ENCODE measurements at places on chromosomes 12 and 14.
A peak's percentile ranks its signal among the peaks of the same experiment; 100 is the strongest.

DNA sequence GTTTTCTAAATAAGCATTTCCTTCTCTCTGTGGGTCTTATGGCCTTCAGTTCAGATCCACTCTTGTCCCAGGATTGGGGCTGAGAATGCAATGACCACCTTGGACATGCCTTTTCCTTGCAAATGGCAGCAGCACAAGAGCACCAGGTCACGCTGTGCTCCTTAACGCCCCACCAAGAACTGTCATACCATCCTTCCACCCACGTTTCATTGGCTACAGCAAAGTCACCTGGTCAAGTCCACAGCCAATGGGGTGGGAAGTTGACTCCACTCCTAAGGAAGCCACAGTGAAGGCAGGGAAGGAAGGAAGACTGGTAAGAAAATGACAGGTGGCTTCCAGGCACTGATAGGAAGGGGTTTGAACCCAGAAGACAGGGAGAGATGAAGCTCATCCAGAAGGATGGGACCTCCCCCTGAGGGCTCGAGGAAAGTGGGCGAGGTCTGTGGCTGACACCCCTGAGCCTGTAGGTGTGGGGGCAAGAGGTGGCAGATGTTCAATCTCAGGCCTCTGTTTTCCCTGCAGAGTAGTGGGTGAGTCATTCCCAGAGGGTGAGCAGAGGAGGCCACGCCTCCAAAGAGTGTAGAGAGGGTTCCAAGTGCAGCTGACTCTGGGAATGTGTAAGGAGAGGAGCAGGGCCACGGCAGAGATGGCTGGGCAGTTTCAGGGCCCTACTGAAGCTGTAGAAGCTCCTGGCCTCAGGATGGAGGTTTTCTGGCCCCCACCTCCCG is 113.5 kb upstream of the VRK1 start:
- no peak for DNase-seq

DNA sequence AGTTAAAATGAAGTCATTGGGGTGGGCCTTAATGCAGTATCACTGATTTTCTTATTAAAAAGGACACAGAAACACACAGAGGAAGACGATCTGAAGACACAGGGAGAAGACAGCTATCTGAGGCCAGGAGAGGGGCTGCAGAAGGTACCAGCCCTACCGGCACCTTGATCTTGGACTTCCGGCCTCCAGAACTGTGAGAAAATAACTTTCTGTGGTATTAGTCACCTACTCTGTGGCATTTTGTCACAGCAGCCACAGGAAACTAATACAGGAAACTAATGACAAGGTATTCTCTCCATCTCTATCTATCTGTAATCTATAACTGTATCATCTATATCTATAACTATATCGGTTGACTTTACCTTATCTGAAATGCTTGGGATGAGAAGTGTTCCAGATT is 1149.5 kb downstream of the BCL11B start:
- peak; percentile 26 for DNase-seq

- DNase-seq, result no peak
Observed at GRCh38 chr14:80572666-80573065, 361.4 kb upstream of the DIO2 start.

GRCh38 chr14:105141486-105142281 is 26.9 kb downstream of the JAG2 start:
- no peak for DNase-seq

DNA sequence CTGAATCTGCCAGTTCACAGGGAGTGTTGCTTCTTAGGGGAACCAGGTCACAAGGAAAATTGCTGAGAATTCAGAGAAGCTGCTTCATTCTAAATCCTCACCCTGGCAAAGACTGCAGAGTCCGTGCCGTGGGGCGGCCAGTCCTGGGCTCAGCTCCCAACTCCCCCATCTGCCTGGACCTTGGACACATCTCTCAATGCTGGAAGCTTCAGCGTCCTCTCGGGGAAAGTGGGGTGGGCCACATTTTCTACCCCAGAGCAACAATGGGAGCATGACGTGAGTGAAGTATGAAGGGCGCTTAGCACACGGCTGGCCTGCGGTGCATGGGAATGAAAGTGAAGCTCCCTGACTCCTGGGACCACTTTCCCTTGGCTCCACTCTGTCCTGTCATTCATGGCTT is 31.2 kb downstream of the HVCN1 start:
- no peak for DNase-seq

DNA sequence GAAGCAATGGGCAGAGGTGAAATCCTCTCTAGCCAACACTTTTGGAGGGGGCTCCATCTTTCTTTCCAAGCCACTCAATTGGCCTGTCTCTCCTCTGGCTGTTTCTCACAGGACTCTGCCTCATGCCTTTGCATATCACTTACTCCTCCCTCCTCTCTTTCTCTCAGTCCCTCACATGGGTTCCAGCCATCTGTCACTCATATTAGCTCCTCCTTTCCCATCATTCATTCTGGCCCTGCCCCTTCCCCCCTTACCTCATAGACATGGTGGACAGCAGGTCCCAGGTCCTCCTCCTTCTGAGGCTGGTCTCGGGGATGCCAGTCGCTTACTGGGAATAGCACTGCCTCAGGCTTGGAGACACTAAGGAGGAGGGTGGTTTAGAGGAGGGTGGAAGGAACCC is 16.6 kb upstream of the ZNF385A start:
- DNase-seq, result no peak

GRCh38 chr12:116161588-116161987 is 115.9 kb downstream of the MED13L start:
- no peak for DNase-seq

DNA sequence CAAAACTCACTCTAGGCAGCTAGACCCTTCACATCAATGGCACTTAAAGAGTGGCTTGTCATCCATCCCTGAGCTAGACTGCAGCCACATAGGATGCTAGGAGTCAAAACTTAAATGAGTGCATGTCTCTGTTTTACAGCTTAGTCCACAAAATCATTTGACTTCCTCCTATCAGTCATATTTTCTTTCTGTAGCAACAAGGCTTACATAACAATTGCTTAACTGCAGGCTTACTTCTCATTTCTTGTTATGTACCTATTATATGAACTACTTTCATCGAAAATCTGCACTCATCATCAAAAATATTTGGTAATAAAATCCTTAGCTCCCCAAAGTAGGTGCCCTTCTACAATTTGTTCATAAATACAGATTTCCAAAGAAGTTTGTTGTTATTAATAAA is 30.1 kb downstream of the CLEC1A start:
- DNase-seq, result peak; percentile 21

GRCh38 chr12:79766705-79767464 is 76.1 kb upstream of the PAWR start:
- no peak for DNase-seq

DNA sequence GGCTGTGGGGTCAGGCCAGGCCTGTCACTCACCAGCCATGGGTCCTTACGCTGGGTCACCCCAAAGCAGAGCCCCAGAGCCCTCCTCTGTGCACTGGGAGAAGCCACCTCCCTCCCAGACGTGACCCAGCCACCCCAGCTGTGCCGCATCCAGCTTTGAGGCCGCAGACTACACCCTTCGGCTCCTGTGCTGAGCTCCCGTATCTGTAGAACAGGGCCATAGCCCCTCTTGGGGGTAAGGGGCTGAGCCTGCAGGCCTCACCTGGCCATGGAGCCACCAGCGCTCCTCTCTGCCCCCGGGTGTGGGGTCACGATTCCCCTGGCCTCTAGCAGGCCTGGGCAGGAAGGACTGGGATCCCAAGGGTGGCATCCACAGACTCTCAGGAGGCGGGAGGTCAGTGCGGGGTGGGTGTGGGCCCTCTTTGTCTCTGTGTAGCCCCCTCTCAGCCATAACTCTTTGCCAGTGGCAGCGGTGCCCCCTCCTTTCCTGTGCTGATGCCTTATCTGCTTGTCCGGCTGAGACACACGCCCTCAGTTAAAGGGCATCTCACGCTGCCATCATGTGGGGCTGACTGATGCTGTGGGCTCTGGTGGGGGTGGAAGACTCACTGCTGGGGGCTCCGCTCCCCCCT is 16.3 kb downstream of the ASPG start:
- DNase-seq, result no peak

GRCh38 chr14:33938131-33938949 is 12.5 kb downstream of the EGLN3 start:
- no peak for DNase-seq

- DNase-seq, result no peak
Observed at GRCh38 chr14:31895206-31895605, 181.9 kb upstream of the ARHGAP5 start.

DNA sequence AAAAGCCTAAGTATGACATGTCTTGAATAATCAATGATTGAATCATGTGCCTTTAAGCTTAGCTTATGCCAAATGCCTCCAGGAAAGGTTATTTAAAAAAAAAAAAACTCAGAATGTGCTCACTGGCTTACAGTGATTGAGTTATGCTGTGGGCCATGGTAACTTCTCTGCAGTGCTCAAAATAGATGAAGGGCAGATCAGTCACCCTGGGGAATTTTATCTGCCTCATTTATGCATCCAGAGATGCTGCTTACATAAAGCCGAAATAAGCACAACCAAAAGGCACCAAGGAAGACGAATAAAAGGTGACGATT is 118.7 kb upstream of the MDM1 start:
- DNase-seq, result no peak

DNA sequence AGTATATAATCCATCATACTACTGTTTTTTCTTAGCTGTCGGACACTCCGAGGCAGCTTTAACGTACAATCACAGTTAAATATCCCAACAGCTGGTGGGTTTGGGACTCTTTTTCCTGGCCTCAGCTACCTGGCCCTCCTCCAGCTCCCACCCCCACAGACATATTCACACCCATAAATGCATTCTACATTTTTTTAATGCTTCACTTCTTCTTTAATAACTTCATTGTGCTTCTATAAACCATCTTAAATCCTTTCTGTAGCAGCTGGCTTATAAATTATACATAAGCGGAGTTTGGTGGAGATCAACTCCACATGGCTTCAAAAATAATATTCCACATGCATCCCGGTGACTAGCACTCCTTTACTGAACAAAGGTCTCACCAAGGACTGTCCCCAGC is 33.3 kb downstream of the TDG start:
- DNase-seq, result no peak

DNA sequence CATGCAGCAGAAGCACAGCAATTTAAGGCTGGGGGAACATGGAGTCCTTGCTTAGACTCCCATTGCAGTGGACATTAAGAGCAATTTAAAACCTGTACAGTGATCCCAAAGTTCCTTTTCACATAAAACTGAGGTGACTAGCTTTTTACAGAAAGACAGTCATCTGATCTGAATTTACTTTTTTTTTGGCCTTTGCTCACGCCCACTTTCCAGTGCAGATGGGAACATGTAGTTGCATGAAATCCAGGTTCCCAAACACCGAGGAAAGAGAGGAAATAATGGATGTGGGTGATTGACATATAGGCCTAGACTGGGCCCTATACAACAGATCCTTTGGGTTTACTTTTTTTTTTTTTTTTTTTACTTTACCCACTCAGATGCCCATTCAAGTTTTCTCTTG is 126.4 kb upstream of the PTPRB start:
- no peak for DNase-seq

DNA sequence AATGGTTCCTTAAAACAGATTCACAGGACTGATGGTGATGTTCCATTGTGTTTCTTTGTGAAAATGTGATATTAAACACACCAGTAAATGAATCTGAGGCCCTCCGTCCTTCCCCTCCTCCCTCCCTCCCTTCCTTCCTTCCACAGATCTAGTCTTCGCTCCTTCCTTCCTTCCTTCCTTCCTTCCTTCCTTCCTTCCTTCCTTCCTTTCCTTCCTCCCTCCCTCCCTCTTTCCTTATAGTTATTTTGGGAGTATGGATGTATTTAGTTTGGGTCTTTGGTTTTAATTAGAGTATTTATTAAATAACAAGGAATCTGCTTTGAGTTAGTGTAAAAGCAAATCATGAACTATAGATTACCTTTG is 410.8 kb downstream of the PCNX1 start:
- DNase-seq, result no peak

DNA sequence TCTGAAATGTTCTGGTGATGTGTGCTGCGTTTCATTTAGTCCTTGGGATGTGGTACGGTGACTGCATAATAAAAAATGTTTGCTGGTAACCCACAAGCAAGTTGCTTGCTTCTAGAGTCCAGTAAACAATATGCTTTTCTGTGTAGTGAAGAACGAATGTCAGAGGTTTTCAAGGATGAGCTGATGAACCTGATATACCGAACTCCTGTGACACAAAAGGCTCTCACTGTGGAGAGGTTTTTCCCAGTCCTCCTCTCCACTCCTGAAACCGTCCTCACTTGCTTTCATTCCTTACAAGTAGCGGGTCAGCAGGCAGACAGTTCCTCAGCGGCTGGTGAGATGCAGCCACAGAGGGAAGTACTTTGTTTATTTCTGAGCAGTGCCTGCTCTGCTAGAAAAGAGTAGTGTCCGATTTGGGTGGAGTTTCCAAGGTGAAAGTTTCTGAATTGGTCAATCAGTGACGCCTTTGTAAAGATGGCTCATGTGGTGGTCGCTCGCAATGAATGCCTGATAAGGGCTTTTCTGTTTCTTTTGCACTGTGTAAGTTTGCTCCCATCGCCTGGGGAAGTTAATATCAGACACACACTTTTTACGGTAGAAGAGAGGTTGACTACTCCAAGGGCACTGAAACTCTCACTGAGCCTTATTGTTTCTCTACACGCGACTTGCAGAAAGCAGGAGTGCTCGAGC is 3.0 kb downstream of the ETV6 start:
- DNase-seq, result peak; percentile 37

- no peak for DNase-seq
Observed at GRCh38 chr14:69328317-69328716, 68.4 kb downstream of the GALNT16 start.

- no peak for DNase-seq
Observed at GRCh38 chr14:90042496-90043252, 19.1 kb upstream of the KCNK13 start.

DNA sequence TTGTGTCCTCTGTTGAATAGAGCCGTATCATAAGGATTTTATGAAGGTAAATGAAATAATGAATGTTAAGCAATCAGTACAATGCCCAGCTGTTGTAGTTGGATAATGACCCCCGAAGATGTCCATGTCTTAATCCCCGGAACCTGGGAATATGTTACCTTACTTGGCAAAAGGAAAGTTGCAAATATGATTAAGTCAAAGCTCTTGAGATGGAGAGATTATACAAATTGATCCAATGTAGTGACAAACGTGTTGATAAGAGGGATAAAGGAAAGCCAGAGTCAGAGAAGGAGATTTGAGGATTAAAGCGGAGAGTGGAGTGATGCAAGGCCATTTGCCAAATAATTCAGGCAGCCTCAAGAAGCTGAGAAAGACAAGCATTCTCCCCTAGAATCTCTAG is 19.2 kb upstream of the MGAT4C start:
- no peak for DNase-seq

GRCh38 chr14:56659964-56660551 is 80.5 kb downstream of the TMEM260 start:
- no peak for DNase-seq

GRCh38 chr12:49643961-49644619 is 20.7 kb downstream of the PRPF40B start:
- DNase-seq, result no peak

Measured in CD4-positive, alpha-beta T cell treated with Interleukin-21 for 1 hour (primary cell).